ENCODE measurements at places on chromosomes 4 and X.

DNA sequence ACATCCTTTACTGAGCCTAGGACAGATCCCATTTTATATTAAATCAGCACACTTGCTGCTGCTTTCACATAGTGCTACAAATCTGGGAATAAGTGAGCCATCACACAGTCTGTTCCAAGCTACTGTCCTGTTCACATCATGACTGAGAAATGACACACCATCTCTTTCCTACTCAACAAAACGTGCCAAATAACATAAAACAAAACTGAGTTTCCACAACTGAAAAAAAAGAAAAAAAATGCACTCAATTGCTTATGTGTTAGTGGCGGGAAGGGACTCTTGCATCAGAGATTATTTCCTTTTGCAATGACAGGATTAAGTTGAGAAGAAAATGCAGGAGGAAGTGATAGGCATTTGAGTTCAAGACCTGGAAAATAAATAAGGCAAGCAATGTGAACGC is 109.0 kb downstream of the SHROOM4 start:
- DNase-seq, result no peak

GRCh38 chrX:66728818-66729271 is 90.0 kb upstream of the EDA2R start:
- peak; percentile 68 for DNase-seq

- peak; percentile 41 for DNase-seq
Measured at GRCh38 chr4:102614801-102615200, 113.6 kb downstream of the NFKB1 start.

DNA sequence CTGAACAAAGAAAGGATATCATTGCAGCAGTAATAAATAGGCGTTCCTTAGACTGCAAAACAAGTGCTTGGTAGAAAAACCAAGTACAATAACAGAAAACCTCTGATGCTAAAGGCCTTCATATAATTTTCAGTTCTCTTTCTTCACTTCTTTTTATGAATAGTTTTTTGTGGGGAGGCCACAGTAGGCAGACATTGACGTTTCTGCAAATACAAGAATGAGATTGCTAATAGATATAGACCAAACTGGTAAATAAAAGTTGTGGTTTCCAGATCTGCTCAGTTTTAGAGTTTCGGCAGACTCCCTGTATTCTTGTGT is 57.0 kb upstream of the RAP1GDS1 start:
- DNase-seq, result no peak

DNA sequence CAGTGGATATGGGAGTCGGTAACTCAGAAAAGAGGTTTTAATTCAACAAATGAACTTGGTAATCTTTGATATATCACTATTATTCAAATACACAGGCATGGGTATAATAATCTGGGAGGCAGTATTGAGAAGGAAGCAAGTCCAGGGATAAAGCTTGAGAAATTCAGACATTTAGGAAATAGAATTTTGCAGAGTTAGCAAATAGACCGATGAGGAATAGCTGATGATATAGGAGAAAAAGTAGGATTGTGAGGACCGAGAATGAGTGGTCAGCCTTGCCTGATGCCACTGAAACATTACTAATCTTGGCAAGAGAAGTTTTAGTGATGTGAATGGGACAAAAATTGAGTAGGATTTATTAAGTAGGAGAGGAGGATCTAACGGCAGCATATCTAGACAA is 71.9 kb downstream of the TLL1 start:
- no peak for DNase-seq

- DNase-seq, result no peak
Measured at GRCh38 chr4:38781854-38782261, 932 bp downstream of the TLR10 start.

- no peak for DNase-seq
Measured at GRCh38 chr4:175646802-175647201, 165.3 kb downstream of the GPM6A start.

DNA sequence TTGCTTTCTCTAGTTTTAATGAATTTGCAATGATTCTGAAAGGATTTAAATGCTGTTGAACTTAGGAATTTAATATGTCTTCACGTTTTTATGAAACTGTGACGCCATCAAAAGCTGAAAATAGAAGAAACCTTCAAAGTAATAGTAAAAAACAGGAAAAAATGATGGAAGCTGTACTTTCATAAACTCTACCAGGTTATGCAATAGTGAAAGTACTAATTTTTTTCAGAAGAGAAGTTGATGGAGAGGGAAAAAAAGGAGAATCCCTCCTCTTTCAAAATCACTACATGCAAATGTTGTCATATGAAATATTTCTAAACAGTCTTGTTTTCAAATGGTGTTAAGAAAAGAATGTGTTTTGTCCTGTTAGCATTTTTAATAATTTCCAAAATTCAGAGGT is 73.6 kb downstream of the ZNF330 start:
- DNase-seq, result no peak

DNA sequence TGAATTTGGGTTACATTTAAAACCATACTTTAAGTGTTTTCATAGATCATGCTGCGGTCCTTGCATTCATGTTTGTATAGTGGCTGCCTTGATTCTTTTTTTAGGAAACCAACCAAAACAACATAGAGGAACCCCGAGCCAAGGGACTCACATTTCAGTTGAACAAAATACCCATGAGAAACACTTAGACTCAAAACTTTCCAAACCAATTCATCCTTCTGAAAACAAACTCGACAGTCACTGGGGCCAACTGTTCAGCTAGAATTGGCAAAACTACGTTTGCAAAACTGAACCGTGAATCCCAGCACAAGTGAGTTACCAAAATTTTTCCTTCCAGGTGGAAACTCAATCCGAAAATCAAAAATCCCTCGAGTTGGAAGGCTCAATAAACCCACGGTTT is 1.4 kb downstream of the ADGRA3 start:
- DNase-seq, result no peak

GRCh38 chr4:118889312-118889691 is 648 bp downstream of the SYNPO2 start:
- no peak for DNase-seq

DNA sequence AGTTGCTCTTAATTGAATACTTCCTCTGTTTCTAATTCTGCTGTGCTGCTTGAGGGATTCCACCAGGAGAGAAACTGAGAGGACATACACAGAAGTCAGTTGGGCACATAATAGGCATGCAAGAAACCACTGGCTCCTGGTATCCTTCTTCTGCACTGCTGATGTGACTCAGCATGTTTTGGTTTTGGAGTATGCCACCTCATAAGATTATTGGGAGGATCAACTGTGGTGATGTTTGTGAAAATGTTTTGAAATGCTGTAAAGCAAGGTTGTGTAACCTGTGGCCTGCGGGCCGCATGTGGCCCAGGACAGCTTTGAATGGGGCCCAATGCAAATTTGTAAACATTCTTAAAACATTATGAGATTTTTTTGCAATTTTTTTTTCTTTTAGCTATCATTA is 119.6 kb downstream of the GATB start:
- no peak for DNase-seq

- DNase-seq, result no peak
Measured at GRCh38 chr4:145865274-145865941, 73.2 kb downstream of the ZNF827 start.

- DNase-seq, result no peak
Measured at GRCh38 chr4:86892636-86892960, 376 bp upstream of the C4orf36 start.

GRCh38 chr4:108166441-108167315 is 2.1 kb downstream of the LEF1 start:
- DNase-seq, result peak; percentile 83

GRCh38 chrX:73268463-73268862 is 53.8 kb upstream of the NAP1L2 start:
- DNase-seq, result no peak

GRCh38 chrX:87005885-87006284 is 511.7 kb upstream of the KLHL4 start:
- DNase-seq, result no peak

- no peak for DNase-seq
Measured at GRCh38 chr4:100106982-100107381, 83.3 kb downstream of the DDIT4L start.

DNA sequence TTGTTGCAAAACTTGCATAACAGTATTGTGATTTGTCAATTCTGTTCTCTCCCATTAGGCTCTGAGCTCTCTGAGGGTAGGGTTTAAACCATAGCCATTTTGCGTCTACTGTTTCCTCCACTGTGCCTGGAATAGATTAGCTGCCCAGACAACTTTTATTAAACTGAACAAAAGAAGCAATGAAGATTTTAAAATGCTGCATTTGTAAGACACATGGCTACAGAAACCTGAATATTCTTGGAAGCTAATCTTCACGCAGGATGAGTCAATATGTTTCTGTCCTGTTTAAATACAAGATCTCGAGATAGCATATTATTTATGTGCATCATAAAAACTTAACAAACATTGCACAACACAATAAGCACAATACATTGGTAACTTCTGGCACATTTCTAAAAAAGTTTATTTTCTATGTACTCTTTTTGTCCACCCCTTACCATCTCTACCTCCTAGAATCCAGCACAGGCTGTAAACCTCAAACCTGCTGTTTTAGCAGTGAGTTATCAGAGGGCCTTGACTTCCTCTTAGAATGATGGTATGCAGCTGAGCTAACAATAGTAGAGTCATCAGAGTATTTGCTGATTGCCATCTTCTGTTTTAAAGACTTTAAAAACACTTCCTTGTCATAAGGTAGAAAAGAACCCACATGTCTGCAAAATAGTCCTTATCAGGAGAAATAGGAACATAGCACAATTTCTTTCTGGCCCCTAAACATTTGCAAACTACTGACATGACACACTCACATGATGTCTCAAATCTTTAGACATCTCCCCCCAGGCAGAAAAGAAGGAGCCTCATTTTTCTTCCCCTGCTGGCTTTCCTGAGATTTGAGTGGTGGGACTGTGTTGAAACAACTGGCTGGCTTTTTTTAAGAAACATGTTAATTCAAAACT is 10.6 kb upstream of the CCNG2 start:
- no peak for DNase-seq

- no peak for DNase-seq
Measured at GRCh38 chr4:76315267-76315918, 8.9 kb downstream of the STBD1 start.

GRCh38 chrX:34300871-34301270 is 168.8 kb upstream of the FAM47A start:
- peak; percentile 18 for DNase-seq

GRCh38 chr4:147192679-147193078 is 247.0 kb upstream of the TTC29 start:
- DNase-seq, result no peak

- DNase-seq, result no peak
Measured at GRCh38 chrX:107574711-107575110, 53.6 kb upstream of the PRPS1 start.

GRCh38 chr4:30904215-30904555 is 184.0 kb downstream of the PCDH7 start:
- no peak for DNase-seq

GRCh38 chr4:169869490-169869889 is 111.7 kb upstream of the HPF1 start:
- no peak for DNase-seq

DNA sequence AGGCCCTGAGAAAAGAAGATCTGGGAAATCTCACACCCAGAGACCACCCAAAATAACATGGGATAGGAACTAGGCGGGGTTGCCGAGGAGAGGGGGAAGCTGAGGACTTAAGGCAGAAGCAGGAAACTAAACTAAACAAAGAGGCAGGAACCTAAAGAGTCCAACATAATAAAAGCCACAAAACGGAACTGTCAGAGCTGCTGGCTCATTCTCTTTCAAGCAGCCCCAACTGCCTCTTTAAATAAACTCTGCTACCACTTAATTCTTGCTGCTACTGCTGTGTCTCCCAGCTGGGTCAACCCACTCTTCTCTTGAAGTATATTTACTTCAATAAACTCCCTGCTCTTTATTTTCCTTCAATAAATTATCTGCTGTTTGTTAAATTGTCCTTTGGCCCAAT is 44.5 kb downstream of the MAGEB16 start:
- no peak for DNase-seq

- DNase-seq, result no peak
Measured at GRCh38 chr4:120432301-120432860, 365.7 kb upstream of the MAD2L1 start.

DNA sequence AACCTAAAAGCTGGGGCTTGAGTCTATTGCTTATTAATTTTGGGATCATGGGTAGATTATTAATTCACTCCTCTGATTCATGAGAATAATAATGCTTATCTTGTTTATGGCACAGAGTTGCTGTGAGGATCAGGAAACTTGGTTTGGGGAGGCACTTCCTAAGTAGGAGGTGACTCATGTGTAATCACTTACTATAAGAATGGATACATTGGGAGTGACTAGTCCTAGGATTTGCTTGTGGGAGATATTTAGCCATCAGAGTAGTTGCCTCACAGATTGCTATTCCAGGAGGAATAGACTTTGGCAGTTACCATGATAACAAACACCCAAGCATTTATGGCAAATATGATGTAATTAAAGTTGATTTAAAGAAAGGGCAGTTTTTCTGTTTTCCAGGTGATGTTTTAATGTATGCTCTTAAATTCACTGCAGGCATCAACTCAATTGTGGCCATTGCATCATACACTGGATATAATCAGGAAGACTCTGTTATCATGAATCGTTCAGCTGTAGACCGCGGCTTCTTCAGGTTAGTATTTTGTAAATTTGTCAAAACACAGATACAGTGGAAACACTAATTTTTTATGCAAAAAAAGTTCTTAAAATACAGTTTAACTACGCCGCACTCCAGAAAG is 41.9 kb downstream of the POLR2B start:
- no peak for DNase-seq

DNA sequence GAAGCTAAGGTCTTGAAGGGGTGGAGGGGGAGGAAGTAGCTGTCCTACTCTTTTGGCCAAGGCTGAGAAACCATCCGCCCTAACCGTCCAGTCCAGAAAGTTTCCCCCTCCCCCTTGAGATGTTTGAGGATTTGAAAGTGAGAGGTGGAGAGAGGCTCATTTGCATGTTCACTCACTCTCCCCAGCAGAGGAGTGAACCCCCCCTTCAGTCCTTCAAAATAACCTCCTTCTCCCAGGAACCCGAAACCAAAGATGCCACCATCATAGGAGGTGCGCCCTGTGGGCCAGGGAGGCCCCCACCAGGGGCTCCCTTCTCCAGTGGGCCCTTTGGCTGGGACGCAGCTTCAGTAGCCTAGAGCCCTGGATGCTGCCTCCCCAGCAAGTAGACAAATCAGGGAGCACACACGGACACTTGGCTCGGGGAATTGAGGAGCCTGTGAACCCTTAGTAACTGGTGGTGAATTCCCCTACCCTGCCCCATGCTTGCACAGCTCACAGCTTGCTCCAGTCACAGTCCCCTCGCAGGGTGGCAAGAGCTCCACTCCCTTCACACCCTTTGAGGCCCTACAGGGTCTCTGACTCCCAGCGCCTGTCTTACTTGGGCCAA is 25.6 kb downstream of the ELF4 start:
- DNase-seq, result peak; percentile 53

GRCh38 chr4:5883916-5884315 is 9.0 kb downstream of the CRMP1 start:
- no peak for DNase-seq

DNA sequence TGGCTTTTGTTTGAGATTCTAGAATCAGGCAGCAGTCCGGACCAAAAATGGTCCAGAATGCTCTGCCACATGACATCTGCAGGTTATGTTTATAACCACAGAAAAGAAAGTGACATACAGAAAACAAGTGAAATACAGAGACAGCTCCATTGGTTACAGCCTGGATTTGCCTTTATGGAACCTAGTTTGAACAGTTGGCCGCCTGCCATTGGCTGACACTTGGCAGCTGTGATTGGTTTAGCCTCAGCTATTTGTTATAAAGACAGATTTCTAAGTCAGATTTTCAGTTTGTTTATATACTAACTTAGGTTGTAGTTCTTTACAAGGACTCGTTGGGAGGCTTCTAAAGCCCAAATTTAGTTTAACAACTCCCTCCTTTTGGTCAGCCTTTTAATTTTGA is 40.8 kb upstream of the IL9R start:
- no peak for DNase-seq

- DNase-seq, result no peak
Measured at GRCh38 chrX:69024931-69025330, 140.3 kb downstream of the PJA1 start.

Data from activated T-cell treated with anti-CD3 and anti-CD28 coated beads, Interleukin-2, amount 50 U/mL, for 48 hours (primary cell).